ENCODE measurements at places on chromosomes 5 and 9. TPM values are rescaled to one million over a fixed set of nuclear protein-coding genes. Genes with fewer than 3 reads are reported as not detected.

Gene KCNV2
- polyA plus RNA-seq, result 0.10 TPM

Gene GABRA1
- not detected for polyA plus RNA-seq

Gene TSSK1B
- polyA plus RNA-seq, result not detected

DNA sequence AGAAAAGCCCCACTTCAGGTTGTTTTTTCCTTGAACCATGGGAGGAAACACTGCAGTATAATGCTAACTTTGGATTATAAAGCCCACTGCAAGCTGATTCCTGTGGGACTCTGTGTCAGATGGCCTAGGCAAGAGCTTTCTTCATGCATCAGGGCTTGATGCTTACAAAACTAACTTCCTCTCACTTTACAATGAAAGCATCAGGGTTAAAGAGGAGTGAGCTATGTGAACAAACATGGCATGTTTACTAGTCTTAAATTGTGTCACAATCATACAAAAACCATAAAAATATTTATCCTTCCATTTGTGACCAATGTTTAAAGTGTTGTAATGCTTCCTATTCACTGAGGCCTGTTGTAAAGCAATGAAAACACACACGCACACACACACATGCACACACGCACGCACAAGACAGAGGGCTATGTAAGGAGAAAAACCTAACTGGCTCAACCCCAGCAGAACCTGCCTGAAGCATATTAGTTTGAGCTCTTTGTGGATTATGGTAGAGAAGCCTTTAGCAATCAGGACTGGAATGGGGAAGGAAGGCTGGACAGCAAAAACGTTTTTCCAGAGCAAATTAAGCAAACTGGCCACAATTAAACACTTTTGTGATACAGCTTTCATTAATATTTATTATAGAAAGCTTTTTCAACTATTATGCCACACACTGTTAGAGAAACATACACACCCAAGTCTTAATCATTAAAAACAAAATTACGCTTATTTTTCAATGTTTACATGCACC, 122.2 kb downstream of the AUH start:
- H3K4me1 ChIP-seq, result no peaks in the 10 kb centered on the region
- no peak for DNase-seq
- no peak overlapping the region for H3K27ac ChIP-seq
- H3K36me3 ChIP-seq, result no peaks in the 10 kb centered on the region

Gene SLC4A9
- not detected for polyA plus RNA-seq

DNA sequence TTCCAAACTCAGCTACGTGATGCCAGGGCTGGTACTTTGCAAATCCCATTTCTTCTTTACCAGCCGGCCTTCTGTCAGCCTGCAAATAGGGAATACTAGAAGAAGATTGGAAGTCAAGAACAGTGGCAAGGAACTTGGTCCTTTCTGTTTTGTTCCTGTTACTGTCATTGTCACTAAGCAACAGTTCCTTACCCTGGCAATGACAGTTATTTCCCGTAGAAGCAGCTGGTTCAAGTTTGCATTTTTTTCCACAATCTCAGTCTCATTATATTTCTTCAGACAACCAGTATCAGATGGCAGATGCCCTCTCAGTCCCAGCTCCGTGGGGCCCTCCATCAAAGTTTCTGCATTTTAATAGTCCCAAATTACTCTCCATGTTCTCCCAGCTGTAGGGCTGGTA, 9.1 kb upstream of the C1QTNF2 start:
- H3K27me3 ChIP-seq, result no peaks in the 10 kb centered on the region
- no peaks in the 10 kb centered on the region for H3K4me1 ChIP-seq
- DNase-seq, result no peak
- no peaks in the 10 kb centered on the region for H3K36me3 ChIP-seq
- no peak overlapping the region for H3K4me3 ChIP-seq
- no peak overlapping the region for H3K27ac ChIP-seq

DNA sequence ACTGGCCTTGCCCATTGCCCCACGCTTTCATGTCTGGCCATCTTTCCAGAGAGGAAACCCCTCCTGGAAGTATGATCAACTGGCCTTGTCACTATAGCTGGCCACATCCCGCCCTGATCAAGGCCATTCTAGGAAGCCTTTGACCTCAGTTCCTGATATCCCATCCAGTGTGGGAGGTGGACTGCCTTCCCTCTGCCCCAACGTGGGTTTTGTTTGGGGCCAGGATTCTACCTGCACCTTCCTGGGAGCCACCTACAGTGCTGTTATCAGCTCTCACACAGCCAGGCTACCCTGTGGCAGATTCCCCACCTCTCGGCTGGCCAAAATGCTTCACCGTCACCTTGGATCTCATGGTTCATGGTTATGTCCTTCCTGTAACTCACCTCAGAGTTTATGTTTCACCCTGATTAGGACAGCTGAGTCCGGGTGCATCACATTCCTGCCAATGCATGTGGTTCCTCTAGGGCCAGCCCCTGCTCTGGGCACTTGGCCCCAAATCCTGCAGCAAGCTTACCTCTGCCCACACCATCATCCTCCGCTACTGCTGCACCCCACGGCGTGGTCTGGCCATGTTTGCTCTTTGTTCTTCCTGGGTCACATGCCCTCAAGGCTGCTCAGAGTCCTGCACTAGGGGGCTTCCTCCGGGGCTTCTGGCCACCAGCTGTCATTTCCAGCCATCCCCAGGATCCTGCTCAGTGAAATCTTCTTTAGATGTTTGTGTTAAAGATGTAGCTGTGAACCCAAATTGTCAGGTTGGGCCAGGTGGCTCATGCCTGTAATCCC, 24.2 kb upstream of the S1PR3 start:
- H3K27me3 ChIP-seq, result no peaks in the 10 kb centered on the region
- H3K27ac ChIP-seq, result no peak overlapping the region
- H3K36me3 ChIP-seq, result no peaks in the 10 kb centered on the region
- H3K4me1 ChIP-seq, result no peaks in the 10 kb centered on the region
- no peak overlapping the region for H3K4me3 ChIP-seq

Gene COL5A1
- polyA plus RNA-seq, result 10.2 TPM

DNA sequence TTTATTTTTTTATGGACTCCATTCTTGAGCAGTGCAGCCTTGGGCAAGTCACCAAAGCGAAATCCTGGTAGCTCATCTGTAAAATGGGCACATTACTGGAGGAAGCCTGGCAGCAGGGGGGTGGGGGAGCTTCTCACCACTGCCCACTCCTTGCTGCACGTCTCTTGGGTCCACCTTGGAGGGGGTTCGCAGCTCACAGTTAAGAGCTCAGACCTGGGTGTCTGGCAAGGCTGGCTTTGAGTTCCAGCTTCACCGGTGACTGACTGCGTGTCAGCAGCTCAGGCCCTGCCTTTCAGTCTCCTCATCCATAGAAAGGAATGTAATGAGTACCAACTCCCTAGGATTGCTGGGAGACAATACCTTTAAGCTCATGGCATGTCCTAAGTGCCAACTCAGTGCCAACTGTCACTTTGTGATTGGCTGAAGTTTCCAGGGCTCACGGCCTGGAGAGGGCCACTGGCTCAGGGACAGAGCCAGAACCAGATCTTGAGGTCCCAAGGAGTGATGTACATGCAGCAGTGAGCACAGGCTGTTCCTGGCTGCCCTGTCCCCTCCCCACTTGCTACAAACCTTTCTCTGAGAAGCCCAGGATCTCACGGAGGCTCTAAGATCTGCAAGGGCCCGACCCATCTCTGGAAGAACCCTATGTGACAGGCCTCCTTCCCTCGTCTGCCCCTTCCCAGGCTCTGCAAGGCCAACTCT, 72.9 kb downstream of the C9orf50 start:
- H3K27ac ChIP-seq, result peak overlapping the region; percentile 66
- H3K4me1 ChIP-seq, result peaks cover 4% of the 10 kb centered on the region
- no peak for DNase-seq
- H3K36me3 ChIP-seq, result no peaks in the 10 kb centered on the region

Gene CBY3
- not detected for polyA plus RNA-seq

GRCh38 chr9:133839822-133840329, 101.7 kb upstream of the SARDH start:
- peaks cover 6% of the 10 kb centered on the region for H3K4me1 ChIP-seq
- no peaks in the 10 kb centered on the region for H3K36me3 ChIP-seq
- peak overlapping the region; percentile 62 for H3K27ac ChIP-seq
- H3K4me3 ChIP-seq, result no peak overlapping the region
- DNase-seq, result peak; percentile 62
- H3K27me3 ChIP-seq, result no peaks in the 10 kb centered on the region

Gene ALDH7A1
- polyA plus RNA-seq, result 52.1 TPM

DNA sequence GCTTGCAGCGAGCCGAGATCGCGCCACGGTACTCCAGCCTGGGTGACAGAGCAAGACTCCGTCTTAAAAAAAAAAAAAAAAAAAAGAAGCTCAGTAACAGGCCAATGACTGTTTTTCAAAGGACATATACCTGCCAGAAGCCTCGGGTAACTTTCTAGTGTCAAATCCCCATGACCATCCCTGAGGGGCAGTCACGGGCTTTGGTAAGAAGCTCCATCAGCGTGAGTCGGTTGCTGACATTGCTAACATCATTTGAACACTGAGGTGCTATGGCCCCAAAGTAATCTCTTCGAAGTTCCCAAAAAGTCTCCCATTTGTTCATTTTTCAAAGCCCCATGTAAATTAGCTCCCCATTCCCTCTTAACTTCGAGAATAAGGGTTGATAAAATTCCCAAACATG, 11.6 kb downstream of the NAIP start:
- DNase-seq, result no peak
- H3K27me3 ChIP-seq, result no peaks in the 10 kb centered on the region
- no peaks in the 10 kb centered on the region for H3K4me1 ChIP-seq
- H3K4me3 ChIP-seq, result no peak overlapping the region
- no peaks in the 10 kb centered on the region for H3K36me3 ChIP-seq
- no peak overlapping the region for H3K27ac ChIP-seq

DNA sequence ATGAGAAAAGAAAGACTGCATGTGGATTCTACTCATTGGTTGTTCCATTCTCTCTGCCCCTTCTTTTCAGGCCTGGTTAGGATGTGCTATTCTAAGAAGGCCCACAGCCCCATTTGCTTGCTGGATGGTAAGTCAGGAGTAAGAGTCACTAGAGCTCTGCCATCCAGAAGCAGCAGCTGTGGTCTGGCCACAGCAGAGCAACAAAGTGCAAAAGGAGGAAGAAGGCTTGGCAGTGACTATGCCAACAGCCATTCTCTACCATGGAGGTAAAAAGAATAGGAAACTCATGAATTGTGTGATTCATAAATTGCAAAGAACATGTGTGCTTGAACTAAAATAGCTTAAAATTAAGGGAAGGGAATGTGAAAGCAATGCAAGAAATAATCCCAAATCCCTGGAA, 20.9 kb downstream of the KLHL3 start:
- peaks cover 2% of the 10 kb centered on the region for H3K4me1 ChIP-seq
- no peaks in the 10 kb centered on the region for H3K36me3 ChIP-seq
- H3K27ac ChIP-seq, result no peak overlapping the region
- H3K4me3 ChIP-seq, result no peak overlapping the region

DNA sequence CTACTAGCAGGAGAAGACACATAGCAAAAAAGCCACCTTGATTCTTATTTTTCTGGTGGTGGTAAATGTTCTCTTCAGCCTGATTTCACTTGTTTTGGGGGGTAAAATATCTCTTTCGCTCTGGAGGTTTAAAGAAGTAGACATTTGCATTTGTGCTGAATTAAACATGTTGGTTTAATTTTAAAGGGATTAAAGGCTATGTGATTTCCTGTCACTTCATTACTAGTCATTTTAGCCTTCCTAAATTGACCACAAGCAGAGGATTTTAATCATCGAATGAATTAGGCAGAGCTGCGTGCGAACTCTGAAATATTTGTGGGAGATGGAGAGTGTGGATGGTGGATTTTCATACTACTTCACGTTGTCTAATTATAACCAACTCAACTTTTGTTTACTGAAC, 4.8 kb downstream of the RASGRF2 start:
- peaks cover 13% of the 10 kb centered on the region for H3K4me1 ChIP-seq
- no peak for DNase-seq
- H3K36me3 ChIP-seq, result no peaks in the 10 kb centered on the region
- H3K27ac ChIP-seq, result no peak overlapping the region

DNA sequence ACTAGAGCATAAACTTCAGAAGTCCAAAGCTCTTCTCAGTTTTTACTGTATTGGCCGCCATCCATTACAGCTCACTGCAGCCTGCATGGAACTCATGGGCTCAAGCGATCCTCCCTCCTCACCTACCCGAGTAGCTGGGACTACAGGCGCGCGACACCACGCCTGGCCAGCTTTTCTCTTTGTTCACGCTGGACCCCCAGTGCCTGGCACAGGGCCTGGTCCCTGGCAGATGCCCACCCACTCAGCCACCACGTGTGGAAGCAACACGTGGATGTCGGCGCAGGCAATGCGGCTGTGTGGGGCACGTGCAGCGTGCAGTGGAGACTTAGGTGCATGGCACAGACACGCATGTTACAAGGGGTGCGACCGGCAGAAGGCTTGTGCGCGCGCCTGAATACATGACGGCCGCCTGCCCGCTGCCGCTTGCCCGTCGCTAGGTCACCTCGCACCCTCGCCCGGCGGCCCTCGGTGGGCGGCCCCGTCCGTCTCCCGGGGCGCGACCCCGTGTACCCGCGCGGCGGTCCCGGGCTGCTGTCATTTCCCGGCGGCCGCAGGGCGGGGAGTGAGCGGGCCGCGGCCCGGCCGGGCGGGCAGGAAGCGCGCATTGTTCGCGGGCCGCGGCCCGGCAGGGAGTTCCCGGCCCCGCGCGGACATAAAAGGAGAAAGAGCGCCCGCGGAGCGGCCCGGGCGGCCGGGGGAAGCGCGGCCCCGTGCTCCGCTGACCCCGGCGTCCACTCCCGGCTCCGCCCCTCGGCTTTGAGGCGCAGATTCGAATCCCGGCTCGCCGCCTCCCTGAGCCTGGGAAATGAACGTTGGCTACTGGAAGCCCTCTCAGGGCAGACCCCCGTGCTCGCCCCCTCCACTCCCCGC, 24.1 kb upstream of the PTGS1 start:
- peaks cover 12% of the 10 kb centered on the region for H3K4me1 ChIP-seq
- no peaks in the 10 kb centered on the region for H3K27me3 ChIP-seq
- no peak overlapping the region for H3K27ac ChIP-seq
- no peaks in the 10 kb centered on the region for H3K36me3 ChIP-seq
- DNase-seq, result peak; percentile 54
- H3K4me3 ChIP-seq, result peak overlapping the region; percentile 55

DNA sequence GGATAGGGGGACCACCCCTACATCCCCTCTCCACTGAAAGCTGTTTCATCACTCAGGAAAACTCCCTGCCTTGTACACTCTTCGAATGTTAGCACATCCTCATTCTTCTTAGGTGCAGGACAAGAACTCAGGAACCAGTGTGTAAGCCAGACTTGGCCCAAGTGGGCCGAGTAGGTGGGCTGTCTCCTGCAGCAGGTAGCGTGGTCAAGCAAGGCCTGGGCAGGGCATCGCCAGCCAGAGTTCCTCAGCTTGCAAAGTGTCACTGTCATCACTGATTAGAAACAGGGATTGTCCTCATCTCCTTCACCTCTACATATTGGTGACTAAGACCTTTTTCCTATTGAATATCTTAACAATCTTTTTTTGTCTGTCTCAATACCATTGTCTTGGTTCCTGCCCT, 22.3 kb downstream of the SMIM15 start:
- H3K4me1 ChIP-seq, result no peaks in the 10 kb centered on the region
- no peaks in the 10 kb centered on the region for H3K36me3 ChIP-seq
